ENCODE measurements at places on chromosomes 2 and 18. TPM values are rescaled to one million over a fixed set of nuclear protein-coding genes. Genes with fewer than 3 reads are reported as not detected.

GAL3ST2 gene
- total RNA-seq = not detected

CROCC2 gene
- not detected for total RNA-seq

KLF7 gene
- 18.1 TPM for total RNA-seq

MARCO gene
- 2.7 TPM for total RNA-seq

REG3G gene
- total RNA-seq = not detected

ARHGEF4 gene
- total RNA-seq = 48.5 TPM

OSR1 gene
- 20.1 TPM for total RNA-seq

Data from tongue (tissue), 3 donors.